Frontal cortex (tissue), 4 donors: ENCODE measurements at places on chromosomes 1 and 21. TPM values are rescaled to one million over a fixed set of nuclear protein-coding genes. Genes with fewer than 3 reads are reported as not detected.

The UBASH3A gene
- total RNA-seq, result not detected

The TEKT2 gene
- total RNA-seq, result 10.6 TPM

The FCRL4 gene
- not detected for total RNA-seq

The LRRIQ3 gene
- 0.82 TPM for total RNA-seq

The NGF gene
- 0.82 TPM for total RNA-seq
